ENCODE measurements at places on chromosomes 6 and 20.

- DNase-seq, result no peak
Observed at GRCh38 chr20:8155229-8155628, 23.2 kb downstream of the PLCB1 start.

- DNase-seq, result no peak
Observed at GRCh38 chr6:89951574-89952104, 57.4 kb downstream of the GJA10 start.

DNA sequence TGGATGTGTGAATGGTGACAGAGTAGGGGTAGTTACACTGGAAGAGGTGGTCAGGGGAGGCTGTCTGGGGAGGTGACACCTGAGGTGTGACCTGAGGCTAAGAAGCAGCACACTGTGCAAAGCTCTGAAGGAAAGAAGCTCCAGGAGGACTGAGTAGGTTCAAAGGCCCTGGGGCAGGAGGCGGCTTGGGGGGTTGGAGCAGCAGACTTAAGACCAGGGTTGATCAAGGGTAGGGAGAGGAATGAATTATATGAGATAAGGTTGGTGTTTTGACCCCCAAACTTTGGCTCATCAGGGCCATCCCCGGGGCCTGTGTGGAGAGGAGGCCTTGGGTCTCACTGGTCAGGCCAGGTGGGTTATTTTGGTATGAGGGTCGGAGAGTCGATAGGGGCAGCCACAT, 166.1 kb downstream of the GRM4 start:
- DNase-seq, result no peak

GRCh38 chr6:14642136-14642505, 524.5 kb downstream of the CD83 start:
- DNase-seq, result no peak

- DNase-seq, result no peak
Observed at GRCh38 chr20:36688630-36689029, 42.6 kb upstream of the SLA2 start.

GRCh38 chr6:148463671-148464070, 121.0 kb downstream of the SASH1 start:
- no peak for DNase-seq
